Activated CD4-positive, CD25-positive, alpha-beta regulatory T cell (primary cell): ENCODE measurements at places on chromosomes 3 and 15.

GRCh38 chr3:10702961-10703740 is 112.9 kb upstream of the SLC6A11 start:
- DNase-seq: no peak

- DNase-seq: no peak
These were observed 474.4 kb upstream of the AGTR1 start for GRCh38 chr3:148223266-148223665.

DNA sequence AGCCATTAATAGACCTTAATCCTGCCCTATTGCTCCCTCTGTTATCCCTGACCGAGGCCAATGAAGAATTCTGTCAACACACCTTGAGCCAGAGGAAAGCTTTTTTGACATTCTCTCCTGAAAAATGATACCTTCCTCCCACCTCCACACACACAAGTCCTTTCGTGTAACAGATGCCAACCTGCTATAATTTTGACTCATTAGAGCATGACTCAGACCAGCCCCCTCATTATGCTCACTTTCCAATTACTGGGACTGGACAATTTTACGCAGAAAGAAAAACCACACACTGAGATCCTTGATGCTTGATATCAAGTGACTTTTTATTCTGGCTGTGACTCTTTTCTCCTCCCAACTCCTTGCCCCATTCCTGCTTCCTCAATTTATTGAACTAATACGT is 50.9 kb downstream of the LSAMP start:
- no peak for DNase-seq

- DNase-seq: peak; percentile 43
These were observed at the start of gene SHF for GRCh38 chr15:45187894-45188830. TSS of gene SHF (minus strand) at chr15:45187966. CDS start at chr15:45187951, 15 bp downstream.

GRCh38 chr15:26537663-26538062 is 235.2 kb downstream of the GABRB3 start:
- DNase-seq: no peak

DNA sequence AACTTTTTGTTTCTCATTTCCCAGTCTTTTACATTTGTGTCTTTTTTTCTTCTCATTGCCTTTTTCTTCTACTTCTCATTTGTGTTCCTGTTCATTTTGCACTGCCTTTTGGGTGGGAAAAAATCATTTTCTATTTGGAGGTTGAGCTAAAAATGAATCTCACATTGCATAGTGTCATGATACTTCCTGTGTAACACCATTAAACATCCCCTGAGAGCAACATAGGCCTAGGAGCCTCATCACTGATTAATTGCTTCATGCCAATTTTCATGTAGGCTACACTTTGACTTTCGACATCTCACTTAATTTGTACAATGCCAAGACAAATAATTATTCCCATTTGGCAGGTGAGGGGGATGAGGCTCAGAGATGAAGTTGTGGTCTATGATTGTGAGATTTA is 279.2 kb downstream of the EDEM1 start:
- no peak for DNase-seq

- no peak for DNase-seq
These were observed 391.0 kb upstream of the RARB start for GRCh38 chr3:25037049-25037547.

- DNase-seq: no peak
These were observed 18.1 kb downstream of the LRRC58 start for GRCh38 chr3:120331076-120331475.

DNA sequence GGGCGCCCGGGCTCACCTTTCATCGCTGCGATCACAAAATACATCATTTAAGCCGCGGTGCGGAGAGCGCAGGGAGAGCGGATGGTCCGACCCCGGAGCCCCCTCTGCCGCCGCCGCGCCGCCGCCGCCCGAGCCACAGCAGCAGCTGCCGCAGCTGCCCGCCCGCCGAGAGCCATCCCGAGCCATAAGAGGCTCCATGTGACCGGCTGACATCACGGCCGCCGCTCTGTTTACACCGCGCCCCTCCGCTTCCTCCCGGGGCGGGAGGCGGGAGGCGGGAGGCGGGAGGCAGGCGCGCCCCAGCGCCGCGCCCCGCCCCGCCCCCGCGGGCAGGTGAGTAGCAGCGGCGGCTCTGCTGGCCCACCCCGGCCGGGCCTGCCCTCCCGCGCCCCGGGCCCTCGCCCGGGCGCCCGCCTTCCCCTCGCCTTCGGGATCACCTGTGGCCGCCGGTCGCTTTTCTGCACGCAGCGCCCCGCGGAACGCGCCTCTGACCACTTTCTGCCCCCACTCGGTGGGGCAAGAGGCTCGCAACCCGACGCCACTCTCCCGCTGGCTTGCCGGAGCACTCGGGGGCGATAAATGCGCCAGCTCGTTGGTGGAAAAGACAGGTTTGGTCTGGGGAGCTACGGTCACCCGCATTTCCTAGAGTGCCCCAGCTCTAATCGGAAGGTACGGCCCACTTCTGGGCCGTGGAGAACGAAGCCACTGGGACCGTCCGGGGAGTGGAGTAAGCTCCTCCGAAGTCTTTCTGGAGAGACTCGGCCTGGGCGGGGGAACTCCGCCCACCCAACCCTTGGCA is 113.6 kb upstream of the ICE2 start:
- peak; percentile 59 for DNase-seq

- DNase-seq: no peak
These were observed 9.0 kb upstream of the STRIT1 start for GRCh38 chr3:155302481-155302880.

DNA sequence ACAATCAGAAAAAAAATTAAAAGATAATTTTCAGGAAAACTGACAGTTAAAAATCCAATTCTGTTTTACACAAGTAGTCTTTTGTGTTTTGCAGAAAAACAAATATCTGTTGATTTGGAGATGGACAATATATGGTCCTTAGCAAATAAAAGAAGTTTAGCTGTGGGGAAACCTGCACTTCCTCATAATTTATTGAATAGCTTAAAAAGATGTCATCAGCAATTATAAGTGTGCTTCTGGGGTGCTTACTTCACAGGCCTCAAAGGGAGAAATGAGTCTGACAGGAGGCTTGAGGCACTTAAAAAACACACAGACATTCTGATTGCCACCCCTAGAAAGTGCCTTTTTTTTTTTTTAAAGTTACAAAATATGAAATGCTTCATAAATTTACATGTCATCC is 31.6 kb upstream of the CERS3 start:
- DNase-seq: no peak

DNA sequence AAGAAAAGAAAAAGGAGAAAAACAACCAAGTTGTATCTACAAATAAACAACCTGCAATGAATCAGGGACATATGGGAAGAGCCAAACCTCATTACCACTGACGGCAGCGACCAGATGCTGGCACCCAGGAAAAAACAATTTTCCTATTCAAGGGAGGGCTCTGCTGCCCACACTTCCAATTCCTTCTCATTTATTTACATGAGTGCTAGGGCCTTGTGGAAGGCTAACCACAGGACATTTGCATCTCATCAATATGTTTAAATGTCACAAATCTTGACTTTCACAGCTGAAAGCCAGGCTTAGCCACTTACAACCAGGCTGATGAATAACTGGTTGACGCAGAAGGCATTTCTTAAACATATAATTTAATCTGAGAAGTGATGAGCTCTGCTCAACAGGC is 36.0 kb downstream of the RFTN1 start:
- no peak for DNase-seq

- DNase-seq: no peak
These were observed 269.7 kb downstream of the ABHD5 start for GRCh38 chr3:43960448-43960840.

DNA sequence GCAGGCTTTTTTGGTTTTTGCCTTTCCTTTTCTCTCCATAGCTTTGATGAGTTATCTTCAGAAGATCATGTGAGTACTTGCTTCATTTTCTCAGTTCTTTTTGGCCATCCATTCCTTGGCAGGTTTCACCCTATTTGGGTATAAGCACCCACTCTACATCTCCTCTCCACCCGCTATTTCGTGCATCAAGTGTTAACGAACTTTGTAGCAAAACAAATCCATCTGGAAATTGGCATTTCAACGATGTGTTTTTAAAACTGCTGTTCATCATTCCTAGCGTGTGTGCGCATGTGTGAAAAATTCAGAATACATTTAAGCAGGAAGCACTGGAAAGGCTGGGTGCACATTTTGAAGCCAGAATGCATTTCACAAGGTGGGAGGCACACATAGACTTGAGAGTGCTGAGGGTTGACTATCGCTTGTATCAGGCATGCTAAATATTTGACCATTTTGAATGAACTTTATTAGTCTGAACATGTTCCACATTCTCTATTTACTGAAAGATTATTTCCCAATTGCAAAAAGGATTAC is 89.7 kb upstream of the FHIT start:
- DNase-seq: no peak

DNA sequence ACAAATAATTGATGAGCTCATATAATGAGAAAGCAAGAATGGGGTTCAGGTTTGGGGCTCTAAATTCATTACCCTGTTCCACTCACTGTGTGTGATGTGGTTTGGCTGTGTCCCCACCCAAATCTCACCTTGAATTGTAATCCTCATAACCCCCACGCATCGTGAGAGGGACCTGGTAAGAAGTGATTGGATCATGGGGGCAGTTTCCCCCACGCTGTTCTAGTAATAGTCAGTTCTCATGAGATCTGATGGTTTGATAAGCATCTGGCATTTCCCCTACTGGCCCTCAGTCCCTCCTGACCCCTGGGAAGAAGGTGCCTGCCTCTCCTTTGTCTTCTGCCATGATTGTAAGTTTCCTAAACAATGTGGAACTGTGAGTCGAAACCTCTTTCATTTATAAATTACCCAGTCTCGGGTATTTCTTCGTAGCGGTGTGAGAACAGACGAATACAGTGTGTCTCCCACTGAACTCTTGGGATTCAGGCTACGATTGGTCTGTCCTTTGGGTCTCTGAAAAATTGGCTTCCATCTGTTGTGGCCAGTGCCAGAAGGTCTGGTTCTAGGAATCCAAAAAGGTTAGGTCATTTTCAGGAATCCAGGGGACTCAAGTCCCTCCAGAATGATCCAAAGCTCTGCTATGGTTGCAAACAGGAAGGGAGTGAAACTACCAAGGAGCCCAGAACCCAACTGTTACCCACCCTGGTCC is 87.7 kb downstream of the XXYLT1 start:
- DNase-seq: no peak

DNA sequence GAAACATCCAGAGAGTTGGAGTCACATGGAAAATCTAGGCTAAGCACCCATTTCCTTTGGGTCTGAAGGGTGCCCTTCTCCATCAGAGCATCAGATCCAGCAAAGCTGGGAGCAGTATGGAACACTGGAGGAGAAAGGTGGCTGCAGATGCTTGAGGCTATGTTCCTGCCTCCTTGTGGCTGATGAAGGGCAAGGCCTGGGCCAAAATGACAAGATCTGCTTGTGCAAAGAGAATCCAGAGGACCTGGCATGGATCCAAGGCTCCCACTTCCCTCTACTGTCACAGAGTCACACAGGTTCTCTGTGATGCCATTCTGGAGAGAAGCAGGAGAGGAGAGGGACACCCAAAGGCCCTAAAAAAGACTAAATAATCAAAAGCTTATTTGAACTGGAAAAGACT is 9.2 kb upstream of the ATP8B4 start:
- DNase-seq: no peak

DNA sequence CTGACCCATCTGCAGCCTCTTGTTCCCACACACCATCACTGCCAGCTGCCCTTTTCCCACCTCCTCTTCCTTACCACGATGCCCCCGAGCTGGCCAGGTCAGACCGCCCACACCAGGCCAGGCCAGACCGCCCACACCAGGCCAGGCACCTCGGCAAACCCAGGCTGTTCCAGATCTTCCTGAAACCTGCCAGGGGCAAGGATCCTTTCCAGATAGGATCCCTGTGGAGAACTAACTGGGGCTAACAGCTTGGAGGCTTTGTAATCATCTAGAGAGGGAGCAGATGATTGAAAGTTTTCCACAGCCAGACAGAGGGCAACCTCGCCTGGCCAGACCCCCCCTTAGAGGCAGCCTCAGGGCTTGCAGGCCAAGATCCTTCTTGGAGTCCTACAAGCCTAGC is 287.3 kb upstream of the TLE3 start:
- no peak for DNase-seq

- no peak for DNase-seq
These were observed 74.7 kb downstream of the LRIG1 start for GRCh38 chr3:66426135-66426534.

DNA sequence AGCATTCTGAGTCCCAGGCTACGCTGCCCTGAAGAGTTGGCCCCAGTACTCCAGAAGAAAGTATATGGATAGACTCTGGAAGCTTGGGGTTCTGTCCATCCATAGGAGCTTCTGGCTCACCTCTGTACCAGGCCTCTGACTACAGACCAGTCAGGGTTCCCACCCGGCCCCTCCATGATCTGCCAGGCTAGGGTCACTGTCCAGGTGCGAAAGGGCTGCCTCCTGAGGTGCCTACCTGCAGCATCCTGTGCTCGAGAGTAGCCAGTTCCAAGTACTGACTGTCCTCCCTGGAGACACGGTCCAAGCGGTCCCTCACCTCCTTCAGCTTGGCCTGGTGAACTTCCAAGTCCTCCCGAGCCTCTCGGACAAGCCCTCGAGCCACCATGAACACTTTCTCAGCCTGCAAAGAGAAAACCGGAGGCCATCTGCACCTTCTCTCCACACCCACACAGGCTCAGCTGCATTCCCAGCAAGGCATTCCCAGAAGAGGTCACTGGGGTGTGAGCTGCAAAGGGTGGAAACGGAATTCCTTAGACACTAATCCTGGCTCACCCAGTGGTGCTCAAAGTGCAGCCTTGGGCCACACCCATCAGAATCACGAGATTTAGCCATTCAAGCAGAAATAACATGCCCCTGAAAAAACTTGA is 3.7 kb upstream of the PLXNB1 start:
- no peak for DNase-seq

GRCh38 chr3:12901623-12902045 is 60.3 kb upstream of the RPL32 start:
- no peak for DNase-seq

DNA sequence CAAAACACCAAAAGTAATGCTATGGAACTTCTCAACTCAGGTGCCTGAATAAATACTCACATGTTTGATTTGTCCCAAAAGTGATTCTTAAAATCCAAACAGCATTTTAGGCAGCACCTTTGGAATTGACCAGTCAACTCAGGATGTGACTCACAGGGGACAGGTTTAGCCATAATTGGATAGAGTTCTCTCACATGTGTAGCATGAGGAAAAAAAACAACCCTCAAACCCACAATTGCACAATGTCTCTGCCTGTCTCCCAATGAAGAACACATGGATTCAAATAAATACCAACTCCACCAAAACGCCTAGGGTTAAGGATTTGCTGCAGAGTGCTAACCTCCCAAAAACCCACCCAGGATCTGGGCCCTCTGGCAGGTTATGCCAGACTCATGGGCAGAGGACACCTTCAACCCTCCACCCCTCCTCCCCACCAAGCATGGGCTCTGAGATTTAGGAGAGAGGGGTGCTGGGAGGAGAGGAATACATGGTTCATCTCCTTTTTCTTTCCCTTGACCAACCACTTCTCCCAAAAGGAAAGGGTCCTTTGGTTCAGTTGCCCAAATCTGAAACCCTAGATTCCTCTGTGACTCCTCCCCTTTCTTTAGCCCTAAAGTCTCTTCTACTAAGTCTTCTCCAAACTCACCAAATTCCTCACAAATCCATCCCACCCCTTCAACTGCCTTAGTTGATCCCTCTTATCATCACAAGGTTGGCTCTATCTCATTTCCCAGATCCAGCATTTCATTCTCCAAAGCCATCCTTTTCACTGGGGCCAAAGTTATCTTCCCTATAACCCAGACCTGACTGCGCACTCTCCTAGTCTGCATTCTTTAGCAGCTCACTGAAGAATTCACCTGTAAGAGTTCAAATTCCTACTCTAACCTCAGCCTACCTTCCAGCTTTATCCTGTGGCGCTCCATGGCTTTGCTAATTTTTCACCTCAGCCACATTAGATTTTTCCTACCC is 7.7 kb downstream of the RYK start:
- DNase-seq: no peak

GRCh38 chr3:151697496-151697895 is 36.2 kb upstream of the AADACL2 start:
- DNase-seq: no peak
